Peyer's patch (tissue), 4 donors: ENCODE measurements at places on chromosomes 11 and 22. TPM values are rescaled to one million over a fixed set of nuclear protein-coding genes. Genes with fewer than 3 reads are reported as not detected.

The SESN3 gene
- 52.8 TPM for total RNA-seq

The KCNJ11 gene
- total RNA-seq = 6.0 TPM

The LYVE1 gene
- total RNA-seq = 50.3 TPM

The OR51B5 gene
- total RNA-seq = not detected

The TSPAN18 gene
- 1.1 TPM for total RNA-seq

The AMBRA1 gene
- 46.6 TPM for total RNA-seq

The USH1C gene
- 302 TPM for total RNA-seq

The LRRC55 gene
- not detected for total RNA-seq
